Activated naive CD4-positive, alpha-beta T cell treated with Interleukin-2 at 50 U/mL for 16 hours (primary cell): ENCODE measurements at places on chromosomes 4 and X.

DNA sequence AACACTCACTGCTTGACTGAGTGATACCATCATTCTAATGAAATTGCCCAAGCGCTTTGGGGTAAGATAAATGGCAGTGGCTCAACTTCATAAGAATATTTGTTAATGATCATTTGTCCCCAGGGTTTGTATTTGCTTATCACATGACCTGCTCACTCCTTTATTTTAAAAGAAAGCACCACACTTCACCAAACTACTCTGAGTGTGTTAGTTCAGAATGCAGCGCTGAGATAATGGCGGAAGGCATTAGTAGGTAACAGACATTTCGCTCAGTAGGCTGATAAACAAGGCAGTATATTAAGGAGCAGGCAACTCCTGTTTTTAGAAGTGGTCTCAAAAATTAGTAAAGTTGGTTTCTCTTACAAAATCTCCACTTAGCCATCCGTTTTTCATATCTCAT is 1.6 kb downstream of the SNX25 start:
- DNase-seq = no peak

DNA sequence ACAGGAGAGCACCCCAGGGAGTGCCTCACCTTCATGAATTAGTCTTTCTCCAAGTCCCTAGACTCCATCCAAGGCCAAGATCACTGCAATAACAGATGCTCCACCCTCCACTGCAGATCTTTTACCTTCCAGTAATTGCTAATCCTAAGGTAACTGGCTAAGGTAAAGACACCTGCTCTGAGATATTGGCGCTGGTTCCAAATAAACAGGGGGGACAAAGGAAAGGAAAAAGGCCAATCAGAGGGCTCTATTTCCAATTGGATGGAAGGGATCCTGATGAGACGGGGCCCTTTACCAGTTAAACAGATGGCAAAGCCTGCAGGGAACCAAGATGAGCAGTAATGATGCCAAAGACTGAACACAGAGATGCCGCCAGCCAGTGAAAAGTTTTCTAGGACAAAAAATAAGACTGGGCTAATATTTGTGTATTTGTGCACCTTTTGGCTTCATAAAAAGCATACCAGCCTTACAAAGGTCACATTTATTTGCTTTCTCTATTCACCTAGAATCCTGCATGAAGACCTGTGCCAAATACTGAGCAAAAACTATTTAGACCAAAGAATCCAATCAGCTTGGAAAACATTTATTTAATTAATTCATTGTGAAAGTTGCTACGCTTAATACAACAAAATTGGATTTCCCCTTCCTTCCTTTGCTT is 148.5 kb downstream of the PPP3CA start:
- DNase-seq = no peak

GRCh38 chrX:153871451-153871850 is 14.5 kb downstream of the L1CAM start:
- DNase-seq = no peak

- no peak for DNase-seq
Observed at GRCh38 chr4:27764526-27764837, 903.8 kb downstream of the STIM2 start.

DNA sequence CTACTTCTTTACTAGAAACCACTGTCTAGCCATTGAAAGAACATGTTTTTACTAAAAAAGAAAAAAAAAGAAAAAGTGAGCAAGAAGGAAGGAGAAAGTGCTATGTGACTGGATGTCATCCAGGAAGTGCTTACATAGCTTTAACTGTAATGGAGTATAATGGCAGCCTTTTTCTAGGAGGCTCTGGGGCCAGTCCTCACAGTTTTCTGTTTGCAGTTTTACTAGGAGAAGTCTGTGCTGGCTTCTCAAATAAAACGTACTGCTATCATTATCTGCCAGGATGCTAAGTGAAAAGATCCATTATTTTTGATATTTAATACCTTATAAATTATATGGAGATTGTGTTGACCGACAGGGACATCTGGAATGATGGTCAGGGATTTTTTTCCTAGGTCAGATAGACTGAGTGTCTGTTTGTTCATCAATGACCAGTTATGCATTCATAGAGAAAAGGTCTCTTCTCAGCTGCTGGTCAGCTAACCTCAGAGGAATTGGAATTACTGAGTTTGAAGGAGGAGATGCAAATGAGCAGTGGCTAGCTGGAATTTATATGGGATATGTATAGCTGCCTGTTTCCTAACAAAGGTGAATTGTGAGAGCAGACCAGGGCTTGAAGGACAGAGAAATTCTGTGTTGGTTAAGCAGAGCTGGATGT is 21.7 kb downstream of the LPAR4 start:
- no peak for DNase-seq

GRCh38 chr4:96983830-96984229 is 1143.9 kb downstream of the PDHA2 start:
- DNase-seq = no peak

DNA sequence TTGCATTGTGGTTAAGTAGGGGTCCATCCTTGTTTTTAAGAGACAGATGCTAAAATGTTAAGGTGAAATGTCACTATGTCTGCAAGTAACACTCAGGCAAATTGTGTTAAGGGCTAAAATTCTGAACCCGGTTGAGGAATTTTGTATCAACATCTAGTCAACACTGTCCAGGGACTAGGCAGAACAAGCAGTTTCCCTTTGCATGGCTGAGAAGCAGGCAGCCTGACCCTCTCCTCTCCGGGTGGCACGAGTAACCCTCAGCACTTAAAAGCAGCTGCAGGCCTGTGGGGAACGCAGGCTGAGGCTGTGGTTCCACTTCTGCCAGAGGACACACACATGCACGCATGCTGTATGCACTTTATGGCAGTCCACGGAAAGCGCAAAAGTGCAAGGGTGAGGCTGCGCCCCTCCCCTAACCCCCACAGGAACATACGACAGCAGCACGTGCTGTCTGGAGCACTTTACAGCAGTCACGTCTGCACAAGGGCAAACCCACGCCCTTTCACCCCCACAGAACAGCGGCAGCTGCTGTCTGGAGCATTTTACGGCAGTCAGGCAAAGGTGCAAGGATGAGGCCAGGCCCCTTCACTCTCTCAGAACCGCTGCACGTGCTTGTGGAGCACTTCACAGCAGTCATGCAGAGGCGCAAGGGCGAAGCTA is 619 bp upstream of the MPC1L start:
- DNase-seq = no peak

DNA sequence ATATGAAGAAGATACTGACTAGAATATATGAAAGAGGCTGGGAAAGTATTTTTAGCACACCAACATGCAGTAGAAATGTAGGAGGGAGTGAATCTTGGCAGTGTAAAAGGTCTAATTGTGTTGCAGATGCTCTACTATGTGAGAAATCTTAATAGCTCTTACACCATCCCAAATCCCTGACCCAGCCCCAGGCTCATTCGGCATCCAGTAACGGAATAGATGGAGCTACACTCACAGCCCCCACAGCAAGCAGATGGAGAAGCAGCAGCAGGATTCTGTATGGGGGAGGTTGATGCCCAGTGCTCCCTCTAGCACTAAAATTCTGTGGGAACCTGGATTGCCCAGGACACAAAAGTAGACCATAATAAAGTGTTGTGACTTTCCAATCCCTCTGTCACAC is 153.2 kb upstream of the PRDX4 start:
- DNase-seq = no peak
